Spinal cord (tissue), 10 donors: ENCODE measurements at places on chromosomes 5 and 9.

DNA sequence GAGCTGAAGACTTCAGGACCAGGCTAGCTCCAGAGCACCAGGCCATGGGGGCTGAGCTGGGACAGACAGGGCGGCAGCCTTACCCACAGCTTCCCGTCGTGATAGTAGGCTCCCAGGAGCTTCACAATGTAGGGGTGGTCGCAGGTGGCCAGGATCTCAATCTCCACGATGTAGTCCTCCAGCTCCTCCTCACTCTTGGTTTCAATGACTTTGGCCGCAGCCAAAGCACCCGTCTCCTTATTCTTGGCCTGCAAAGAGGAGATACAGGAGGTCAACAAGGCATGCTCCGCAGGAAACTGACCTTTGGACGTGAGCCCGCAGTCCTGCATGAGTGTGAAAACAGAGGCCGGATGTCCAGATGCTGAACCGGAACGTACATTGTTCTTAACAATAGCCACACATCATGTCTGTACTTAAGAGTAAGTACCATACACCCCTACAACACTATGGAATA is 31.5 kb downstream of the STK10 start:
- DNase-seq, result no peak

GRCh38 chr5:98163796-98164493 is 609.5 kb upstream of the RGMB start:
- DNase-seq, result peak; percentile 10

- no peak for DNase-seq
Measured at GRCh38 chr9:80571953-80572352, 1000.2 kb downstream of the TLE4 start.

- DNase-seq, result no peak
Measured at GRCh38 chr5:10275991-10276390, 25.9 kb downstream of the CCT5 start.

DNA sequence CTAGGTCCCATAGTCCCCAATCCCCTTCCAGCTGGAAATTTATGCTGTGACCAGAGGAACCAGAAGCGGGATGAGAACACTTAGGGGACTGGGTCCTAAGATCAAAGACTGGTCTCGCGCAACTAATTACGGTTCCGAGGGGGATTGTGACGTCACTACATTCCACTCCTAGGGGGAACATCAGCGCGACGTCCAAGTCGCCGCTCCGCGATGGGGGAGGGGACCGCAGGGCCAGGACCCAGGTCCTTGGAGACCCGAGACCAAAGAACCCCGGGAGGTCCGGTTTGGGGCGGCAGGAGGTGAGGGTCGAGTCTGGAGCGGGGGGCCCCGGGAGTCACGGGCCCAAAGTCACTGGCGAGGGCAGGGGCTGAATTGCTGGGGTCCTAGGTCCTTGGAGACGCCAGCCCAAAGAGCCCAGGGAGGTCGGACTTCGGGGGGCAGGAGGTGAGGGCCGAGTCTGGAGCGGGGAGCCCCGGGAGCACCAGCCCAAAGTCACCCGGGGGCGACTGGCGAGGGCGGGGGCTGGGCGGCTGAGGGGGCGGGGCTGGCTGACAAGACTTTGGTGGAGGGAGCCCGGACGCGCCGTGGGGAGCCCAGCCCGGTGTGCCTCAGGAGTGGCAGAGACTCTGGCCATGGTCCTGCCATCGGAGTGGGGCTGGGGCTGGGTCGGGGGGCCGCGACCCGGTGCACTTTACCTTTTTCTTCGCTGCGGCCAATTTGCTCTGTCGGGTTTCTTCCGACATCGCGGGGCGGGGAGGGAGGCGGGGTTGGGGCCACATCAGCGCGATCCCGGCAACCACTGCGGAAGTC is at the start of gene GOLGA2:
Gene GOLGA2, minus strand, starts transcription at position 810 of the 810 bp plus-strand sequence. Its CDS starts 31 bp downstream, at position 779.
- DNase-seq, result no peak

DNA sequence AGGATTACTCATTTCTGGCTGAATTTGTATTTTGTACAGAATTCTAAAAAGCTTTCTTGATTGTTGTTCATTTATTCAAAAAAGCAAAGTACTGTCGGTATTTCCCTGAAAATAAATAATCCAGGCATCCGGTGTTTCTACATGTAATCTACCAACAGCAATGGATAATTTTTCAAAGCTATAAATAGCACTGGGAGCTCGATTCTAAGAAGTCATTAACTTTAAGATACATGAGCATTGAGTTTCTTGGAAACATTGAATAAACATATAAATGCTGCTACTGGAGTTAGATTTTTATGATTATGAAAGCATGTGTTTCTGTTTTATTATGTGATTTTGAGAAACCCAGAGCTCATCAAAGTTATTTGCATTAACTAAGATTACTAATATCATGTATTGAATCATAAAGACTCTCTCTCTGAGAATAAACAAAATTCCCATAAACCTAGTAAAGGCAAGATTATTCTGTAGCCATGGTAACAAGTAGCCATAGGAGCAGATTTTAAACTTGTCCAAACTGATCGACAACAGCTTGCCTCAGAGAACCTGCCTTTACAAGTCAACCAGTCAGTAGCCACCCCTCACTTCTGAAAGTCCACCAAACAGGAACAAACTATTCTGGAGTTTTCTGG is 197.0 kb downstream of the DRD1 start:
- no peak for DNase-seq

- DNase-seq, result no peak
Measured at GRCh38 chr5:157450024-157450423, 10.0 kb upstream of the NIPAL4 start.

GRCh38 chr9:86075132-86076109 is 23.9 kb downstream of the GOLM1 start:
- no peak for DNase-seq

- DNase-seq, result peak; percentile 14
Measured at GRCh38 chr5:96660971-96661854, 963 bp upstream of the CAST start.

DNA sequence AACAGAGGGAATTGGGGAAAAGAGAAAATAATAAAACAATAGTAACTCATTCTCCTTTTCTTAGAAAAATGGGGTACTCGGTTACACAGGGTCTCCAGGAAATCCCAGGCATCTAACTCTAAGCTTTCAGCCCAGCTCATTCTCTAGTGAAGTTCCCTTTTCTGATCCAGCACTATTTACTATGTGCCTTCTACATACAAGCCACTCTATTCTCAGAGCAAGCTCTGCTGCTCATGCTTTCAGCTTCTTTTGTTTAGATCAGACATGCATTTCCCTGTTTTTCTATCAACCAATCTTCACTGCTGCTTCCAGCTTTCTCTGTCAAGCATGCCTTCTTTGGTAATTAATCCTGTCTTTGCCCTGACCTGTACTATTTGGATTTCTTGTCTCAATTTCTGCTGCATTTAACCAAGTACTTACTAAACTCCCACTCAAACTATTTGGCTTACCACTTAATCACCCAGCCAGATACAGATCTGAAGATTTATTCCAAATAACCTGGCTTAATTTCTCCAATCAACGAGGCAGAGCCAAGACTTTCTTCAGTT is 25.3 kb downstream of the OSMR start:
- DNase-seq, result no peak

GRCh38 chr5:1048861-1049838 is 40.5 kb downstream of the NKD2 start:
- no peak for DNase-seq
